ENCODE measurements at places on chromosomes 5 and 9.

DNA sequence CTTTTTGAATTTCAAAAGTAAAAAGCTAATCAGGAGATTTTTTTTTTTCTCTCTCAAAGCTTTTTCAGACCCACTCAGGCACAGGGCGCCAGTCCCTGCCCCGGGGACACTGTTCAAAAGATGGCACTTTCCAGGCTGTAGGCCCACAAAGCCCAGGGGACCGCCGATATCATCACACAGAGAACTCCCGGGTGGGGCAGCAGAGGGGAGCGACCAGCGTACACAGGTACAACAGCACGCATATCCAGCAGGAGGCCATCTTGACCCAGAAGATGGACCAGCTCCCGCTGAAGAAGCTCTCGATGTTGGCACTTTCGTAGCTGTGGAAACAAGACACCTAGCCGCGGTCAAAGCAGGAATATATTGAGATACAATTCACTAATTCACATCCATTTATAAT lies 108.3 kb downstream of the THBS4 start:
- no peak for DNase-seq

DNA sequence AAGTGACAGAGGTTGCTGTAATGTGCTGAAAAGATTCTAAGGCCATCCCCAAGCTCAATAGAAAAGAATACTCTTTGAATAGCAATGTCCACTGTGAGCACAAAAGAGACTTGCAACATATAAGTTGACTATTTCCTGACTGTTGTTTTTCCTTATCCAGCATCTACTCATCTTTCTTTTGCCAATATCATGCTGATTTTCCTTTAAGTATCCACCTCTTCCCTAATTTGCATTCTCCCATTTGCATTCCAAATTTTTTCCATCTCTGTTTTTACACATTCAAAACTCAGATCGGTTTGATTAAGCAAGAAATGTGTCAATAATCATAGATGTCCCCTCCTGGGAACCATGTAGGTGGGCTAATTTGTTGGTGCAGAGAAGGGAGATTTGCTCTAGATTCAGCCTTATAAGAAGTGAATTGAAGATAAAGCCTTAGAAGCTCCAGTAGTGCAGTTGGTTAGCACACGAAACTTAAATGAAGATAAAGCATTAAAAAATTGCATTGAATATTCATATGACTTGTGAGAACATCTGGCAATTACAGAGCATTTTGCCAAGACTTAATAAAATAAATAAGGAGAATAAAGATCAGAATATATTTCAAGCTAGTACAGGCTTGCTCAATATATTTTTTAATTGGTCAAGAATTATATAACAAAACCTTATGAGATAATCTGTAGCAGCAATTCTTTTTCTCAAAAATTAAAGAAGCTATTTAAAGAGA lies 267.6 kb downstream of the TMEM167A start:
- DNase-seq: no peak

- DNase-seq: no peak
These were observed 94.2 kb downstream of the FOXD1 start for GRCh38 chr5:73354406-73354805.

DNA sequence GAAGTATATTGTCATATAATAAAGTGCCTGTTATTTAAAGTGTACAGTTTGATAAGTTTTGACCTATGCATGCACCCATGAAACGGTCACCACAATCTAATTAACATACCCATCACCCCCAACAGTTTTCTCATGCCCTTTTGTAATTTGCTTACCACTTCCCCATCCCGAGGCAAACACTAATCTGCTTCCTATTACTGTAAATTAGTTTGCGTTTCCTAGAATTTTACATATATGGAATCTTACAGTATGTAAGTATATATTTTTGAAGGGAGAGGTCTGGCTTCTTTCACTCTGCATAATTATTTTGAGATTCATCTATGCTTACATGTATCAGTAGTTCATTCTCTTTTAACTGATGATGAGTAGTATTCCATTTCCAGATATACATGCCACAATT lies 56.5 kb downstream of the AMBP start:
- DNase-seq: no peak

GRCh38 chr9:76135902-76136301 lies 245.4 kb downstream of the PCSK5 start:
- DNase-seq: no peak

- no peak for DNase-seq
These were observed 59.3 kb upstream of the ADAMTS16 start for GRCh38 chr5:5080790-5081189.

GRCh38 chr5:15463231-15463980 lies 36.6 kb upstream of the FBXL7 start:
- DNase-seq: no peak

GRCh38 chr9:112325600-112325999 lies 7.8 kb downstream of the PTBP3 start:
- DNase-seq: no peak

DNA sequence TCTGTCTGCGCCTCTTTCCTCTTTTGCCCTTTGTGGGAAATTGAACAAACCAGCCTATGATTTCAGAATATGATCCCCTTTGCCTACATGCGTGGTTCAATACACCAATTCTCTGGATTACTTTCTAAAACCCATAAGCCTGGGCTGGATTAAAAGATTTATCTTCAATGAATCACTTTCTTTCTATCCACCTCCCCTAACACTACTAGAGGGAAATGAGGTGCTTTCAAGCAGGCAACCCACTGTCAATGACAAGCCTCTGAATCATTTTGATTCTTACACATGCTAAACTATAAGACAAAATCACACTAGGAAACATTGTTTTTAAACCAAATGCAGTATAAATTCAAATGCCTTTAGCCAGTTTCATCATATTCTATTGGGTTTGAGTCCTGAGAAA lies 257.5 kb downstream of the AGTPBP1 start:
- DNase-seq: no peak

GRCh38 chr9:124813041-124813440 lies 36.1 kb downstream of the OLFML2A start:
- no peak for DNase-seq

- no peak for DNase-seq
These were observed 218.7 kb upstream of the EFNA5 start for GRCh38 chr5:107889387-107889786.

- no peak for DNase-seq
These were observed 48.0 kb downstream of the SLC12A7 start for GRCh38 chr5:1063661-1064382.

- no peak for DNase-seq
These were observed 683.1 kb upstream of the ZNF608 start for GRCh38 chr5:125429498-125429897.

DNA sequence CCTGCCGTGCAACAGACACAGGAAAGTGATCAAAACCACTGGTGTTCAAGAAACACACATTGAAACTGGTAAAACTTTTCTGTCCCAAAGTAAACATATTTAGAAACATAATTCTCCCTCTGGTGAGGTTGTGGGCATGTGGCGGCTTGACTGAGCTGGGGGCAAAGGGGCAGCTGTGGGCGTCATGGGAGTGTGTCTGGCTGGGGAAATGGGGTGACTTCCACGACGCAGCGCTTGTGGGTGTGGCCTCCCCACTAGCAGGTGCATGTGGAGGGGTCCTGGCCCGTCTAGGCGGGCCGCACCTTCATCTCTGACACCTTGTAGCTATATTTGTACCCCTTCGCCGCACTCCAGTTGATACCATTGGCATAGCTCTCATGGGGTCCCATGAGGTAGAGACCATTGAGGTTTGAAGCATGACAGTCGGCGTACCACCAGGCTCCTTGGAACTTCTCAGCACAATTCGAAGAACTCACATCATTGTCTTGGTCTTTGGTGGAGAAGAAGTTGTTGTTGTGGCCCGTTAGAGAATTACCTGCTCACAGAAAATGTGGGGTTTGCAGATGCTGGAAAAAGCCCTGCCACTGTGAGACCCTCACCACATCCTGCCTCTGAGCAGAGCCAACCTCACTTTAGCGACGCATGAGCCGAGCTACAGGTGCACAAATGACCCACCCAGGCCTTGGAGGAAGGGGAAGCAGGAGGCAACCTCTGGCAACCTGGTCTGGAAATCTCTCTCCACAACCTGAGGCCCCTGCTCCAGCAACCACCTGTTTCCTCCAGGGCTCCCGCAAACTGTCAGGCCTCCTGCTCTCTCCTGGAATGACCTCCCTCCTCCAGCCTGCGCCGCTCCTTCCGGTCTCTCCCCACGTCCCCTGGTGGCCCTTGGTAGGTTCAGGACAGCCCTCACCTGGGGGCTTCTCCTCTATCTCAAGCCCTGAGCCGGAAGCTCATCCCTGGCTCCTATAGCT lies 7.9 kb downstream of the FCN1 start:
- DNase-seq: no peak

GRCh38 chr5:176629853-176630680 lies at the start of the genes EIF4E1B and SNCB:
EIF4E1B (plus strand) TSS chr5:176630675; CDS start chr5:176642788, 12,113 bp downstream.
SNCB (minus strand) TSS chr5:176630534; CDS start chr5:176629654, 880 bp downstream.
- DNase-seq: no peak

- DNase-seq: no peak
These were observed 11.8 kb upstream of the EXOC3 start for GRCh38 chr5:431001-431710.

DNA sequence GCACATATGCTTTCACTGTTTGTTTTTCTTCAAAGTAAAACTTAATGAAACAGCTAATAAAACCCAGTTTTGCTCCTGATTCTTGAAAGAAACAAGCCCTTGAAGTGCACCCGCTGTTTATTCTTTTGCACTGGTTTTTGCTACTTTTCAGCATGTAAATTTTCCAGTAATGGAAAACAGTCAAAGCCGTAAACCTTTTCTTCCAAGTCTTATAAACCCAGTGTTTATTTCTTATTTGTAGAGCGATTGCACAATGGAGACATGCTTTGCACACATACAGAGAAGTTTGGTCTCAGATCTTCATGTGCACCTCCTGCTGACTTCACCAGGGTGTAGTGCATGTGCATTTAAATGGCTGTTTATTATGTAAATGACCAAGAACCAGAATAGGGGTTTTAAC lies 51.8 kb downstream of the ATG10 start:
- no peak for DNase-seq

- no peak for DNase-seq
These were observed 3.3 kb downstream of the PSD2 start for GRCh38 chr5:139798883-139799282.

- DNase-seq: no peak
These were observed 159.8 kb upstream of the HMHB1 start for GRCh38 chr5:143652108-143652700.

DNA sequence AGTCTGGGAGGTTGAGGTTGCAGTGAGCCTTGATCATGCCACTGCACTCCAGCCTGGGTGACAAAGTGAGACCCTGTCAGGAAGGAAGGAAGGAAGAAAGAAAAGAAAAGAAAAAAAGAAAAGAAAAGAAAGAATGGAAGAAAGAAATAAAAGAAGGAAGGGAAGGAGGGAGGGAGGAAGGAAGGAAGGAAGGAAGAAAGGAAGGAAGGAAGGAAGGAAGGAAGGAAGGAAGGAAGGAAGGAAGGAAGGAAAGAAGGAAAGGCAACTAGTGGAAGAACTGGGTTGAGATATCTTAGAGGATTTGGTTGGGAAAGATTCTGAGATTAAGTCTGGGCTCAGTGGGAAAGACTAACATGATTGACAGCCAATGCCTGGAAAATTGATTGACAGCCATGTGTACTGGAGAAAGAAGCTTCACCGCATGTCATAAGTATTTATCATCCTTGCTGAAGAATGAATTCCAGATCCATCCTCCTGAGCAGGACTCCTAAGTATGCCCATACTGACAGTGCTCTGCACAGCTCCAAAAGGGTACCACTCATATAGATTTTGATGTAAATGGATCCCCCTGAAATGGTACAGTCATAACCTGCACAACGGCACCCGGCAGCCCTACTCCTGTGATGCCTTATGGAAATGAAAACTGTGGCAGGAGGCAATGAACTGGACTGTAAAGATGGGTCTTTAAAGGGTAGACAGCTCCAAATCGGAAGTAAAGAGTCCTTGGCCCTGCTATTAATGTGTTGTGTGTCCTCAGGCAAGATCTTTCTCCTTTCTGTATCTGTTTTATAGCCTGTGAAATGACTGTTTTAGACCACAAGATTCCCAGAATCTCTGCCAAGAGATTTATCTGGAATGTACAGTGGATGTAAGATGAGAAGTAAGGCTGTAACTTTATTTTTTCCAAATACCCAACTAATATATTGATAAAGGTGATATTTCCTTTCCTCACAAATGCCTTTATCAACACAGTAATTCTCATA lies 16.9 kb upstream of the ADRA1B start:
- no peak for DNase-seq

DNA sequence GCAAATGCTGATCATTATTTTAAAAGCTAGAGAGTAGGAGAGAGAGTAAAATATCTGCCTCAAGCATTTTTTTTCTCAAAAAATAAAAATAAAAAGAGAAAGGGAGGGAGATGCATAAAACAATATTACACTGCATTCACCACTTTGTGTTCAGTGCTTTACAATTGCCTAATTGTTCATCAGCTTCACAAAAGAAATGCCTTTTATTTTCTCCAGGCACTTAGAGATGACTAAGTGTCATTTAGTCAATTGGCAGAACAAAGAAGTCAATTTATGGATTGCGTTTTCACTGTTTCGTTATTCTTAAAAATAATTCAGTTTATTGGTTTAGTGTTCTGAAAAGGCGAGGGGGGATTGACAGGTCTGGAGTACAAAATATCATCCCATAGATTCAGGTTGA lies 232.5 kb upstream of the CCNH start:
- no peak for DNase-seq

DNA sequence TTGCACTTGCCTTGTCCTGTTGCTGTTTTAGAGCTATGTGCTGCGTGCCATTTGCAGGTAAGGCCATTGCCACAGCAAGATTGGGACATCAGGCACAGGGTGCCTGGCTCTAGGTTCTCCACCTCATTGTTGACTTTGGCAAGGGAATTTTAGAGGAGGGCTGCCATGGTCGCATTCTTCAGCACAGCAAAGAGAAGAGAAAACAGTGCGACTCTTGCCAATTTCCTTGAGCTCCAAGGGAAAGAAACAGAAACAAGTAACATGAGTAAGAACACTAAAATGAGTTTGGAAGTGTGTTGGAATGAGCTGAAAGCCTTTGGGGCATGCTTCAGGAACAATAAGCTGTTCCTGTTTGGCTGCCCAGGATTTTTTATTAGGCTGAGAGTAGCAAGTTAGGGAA lies 188.1 kb upstream of the IL12B start:
- no peak for DNase-seq

DNA sequence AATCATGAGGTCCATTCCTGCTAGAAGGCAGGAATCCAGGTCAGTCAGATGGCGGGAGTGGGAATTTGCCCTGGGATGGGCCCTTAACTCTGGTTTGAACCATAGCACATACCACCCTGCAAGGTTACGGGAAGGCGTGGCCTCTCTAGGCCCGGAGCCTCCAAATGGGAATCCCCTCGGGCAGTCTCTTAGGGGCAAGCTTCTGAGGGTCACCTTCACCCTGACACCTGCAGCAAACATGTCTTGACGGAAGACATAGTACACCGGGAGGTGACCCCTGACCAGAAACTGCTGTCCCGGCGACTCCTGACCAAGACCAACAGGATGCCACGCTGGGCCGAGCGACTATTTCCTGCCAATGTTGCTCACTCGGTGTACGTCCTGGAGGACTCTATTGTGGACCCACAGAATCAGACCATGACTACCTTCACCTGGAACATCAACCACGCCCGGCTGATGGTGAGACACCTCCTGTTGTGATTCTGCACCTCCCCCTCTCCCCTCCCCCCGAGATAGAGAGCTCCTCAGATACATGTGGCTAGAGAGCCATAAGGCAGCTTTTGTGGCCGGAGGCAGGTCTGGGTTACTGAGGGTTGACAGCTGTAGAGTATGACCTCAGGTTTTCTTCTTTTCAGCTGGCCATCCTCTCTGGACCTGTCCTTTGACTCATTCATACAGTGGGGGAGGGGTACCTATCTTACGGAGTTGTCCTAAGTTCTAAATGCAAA lies 957 bp downstream of the PRELID1 start:
- no peak for DNase-seq
